ENCODE measurements at places on chromosomes 12 and 14. TPM values are rescaled to one million over a fixed set of nuclear protein-coding genes. Genes with fewer than 3 reads are reported as not detected.

The TSPAN8 gene
- total RNA-seq, result 15.3 TPM

The KLRC2 gene
- not detected for total RNA-seq

DNA sequence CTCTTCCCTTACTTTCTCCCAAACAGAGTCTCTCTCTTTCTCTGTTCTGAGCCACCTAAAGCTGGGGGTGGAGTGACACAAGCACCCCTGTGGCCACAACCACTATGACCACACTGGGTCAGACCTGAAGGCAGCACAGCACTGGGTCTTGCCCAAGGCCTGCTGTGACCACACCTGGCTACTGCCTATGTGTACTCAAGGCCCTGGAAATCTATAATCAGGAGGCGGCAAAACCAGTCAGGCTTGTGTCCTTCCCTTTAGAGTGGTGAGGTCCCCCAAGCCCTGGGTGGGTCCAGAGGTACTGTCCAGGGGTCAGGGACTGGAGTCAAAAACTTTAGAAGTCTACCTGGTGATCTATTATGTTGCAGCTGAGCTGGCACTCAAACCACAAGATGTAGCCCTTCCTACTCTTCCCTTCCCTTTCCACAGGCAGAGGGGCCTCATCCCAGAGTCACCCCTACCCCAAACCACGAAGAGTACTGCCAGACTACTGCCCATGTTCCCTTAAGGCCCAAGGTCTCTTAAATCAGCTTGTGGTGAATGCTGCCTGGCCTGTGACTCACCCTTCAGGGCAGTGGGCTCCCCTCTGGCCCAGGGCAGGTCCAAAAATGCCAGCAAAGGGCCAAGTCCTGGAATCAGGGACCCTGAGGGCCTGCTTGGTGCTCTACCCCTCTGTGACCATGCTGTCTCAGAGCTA, 179.8 kb upstream of the DYRK2 start:
- no peak for DNase-seq

DNA sequence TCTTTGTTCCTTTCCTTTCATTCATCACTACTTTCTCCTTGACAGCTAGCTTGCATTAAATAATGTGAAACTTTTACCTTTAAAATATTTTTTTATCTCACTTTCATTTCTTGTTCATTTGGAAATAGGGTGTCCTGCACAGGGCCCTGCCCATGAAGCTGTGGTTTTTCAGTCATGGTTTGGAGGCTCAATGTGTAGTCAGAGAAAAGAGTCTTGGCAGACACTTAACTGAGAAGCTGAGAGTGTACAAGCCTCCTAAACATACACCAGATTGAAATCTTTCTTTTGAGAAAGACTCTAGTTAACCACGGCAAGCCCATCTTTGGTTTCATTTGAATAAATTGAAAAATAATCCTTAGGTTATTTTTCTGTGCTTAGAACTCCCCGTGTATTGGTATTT, 74.2 kb downstream of the KICS2 start:
- DNase-seq, result no peak

The CLEC2A gene
- not detected for total RNA-seq

DNA sequence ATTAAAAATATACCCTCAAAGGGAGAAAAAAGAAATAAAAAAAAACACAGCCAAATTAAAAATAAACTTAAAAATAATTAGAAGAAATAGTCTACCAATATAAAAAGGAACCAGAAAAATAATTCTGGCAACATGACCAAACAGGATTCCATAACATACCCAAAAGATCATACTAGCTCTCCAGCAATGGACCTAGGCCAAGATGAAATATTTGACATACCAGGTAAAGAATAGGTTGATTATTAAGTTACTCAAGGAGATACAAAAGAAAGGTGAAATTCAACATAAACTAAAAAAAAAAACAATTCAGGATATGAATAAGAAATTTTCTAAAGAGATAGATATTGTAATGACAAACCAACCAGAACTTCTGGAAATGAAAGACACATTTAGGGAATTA, 121.3 kb upstream of the SCAF11 start:
- DNase-seq, result no peak

GRCh38 chr14:50531595-50532501, 521 bp downstream of the MAP4K5 start:
- peak; percentile 74 for DNase-seq

The PIK3C2G gene
- 0.59 TPM for total RNA-seq

The KRT7 gene
- 257 TPM for total RNA-seq

The ADAM21 gene
- total RNA-seq, result 0.24 TPM

GRCh38 chr14:99125616-99126431, 146.2 kb downstream of the BCL11B start:
- DNase-seq, result no peak

- no peak for DNase-seq
Measured at GRCh38 chr12:72499244-72499643, 227.1 kb downstream of the TRHDE start.

DNA sequence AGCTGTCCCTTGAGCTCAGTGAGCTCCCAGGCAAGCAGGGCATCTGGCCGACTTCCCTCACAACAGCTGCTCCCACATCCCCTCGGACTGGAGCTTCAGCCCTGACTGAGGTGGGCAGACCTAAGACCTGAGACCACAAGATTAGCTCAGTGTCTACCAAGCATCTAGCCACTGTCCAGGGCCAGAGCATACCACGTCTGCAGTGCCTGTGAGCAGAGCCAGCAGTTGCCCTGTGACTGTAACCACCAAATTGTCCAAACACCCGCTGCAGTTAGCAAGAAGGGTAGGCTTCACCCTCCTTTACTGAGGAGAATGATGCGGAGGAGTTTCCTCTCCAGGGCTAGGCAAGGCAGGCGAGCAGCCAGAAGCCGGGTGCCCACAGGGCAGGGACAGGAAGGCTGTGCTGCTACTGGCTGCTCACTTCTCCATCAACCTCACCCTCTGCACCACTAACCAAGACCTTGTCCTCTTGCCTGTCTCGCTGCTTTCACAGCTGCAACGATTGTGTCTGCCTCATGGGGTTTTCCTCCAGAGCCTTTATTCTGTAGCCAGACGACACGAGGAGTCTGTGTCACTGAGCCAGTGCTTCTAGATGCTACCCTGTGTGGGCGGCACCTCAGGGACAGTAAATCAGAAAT, 53.9 kb downstream of the ANAPC7 start:
- no peak for DNase-seq

GRCh38 chr14:95274279-95274678, 45.4 kb downstream of the CLMN start:
- no peak for DNase-seq

DNA sequence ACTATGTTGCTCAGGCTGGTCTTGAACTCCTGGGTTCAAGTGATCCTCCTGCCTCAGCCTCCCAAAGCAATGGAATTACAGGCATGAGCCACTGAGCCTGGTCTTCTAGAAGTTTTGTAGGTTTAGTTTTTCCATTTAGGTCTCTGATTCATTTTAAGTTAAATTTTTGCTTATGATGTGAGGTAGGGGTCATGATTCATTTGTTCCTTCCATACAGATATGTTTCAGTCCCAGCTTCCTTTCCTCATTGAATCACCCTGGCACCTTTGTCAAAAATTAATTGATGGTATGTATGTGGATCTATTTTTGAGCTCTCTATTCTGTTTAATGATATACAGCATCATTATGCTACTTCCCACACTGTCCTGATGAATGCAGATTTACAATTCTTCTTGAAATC, 25.6 kb upstream of the CABP1 start:
- DNase-seq, result no peak

GRCh38 chr14:68399971-68400370, 392.9 kb downstream of the ZFP36L1 start:
- no peak for DNase-seq

The SIX6 gene
- not detected for total RNA-seq

DNA sequence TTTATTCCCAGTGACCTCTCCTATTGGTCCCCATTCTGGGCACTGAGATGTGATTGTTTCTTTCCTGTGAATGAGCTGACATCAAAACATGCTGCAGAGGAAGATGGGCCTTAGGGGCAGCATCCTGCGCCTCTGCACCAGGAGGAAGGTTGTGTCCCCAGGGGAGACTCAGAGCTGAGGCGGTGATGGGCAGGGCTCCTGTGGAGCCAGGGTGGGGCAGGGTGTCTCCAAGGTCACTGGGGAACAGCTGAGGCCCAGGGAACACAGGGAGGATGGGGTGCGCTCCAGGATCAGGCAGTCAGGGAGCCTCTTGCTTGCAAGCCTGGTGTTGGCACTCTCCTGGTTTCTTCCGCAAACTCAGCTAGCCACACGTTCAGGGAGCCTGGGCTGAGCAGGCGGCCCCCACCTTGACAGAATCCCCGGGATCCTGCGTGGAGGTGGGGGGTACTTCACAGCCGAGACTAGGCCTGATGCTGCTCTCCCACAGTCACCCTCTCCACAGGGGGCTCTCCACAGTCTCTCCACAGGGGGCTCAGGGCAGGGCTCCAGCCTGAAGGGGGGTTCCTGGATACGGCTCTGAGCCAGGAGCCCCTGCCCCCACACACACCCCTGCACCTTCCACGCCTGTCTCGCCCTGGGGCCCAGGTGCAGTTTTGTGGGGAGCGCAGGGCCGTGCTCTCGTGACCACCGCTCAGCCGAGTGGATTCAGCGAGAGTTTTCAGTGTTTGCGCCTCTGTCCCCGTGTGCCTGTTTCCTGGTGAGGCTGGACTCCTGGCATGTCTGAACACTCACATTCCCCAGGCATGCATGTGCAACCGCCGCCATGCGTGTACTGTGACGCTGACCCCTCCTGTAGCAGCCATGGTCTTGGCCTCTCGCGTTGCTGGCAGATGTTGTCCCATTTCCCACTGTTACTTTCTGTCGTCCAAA, 264.7 kb downstream of the SEC23A start:
- no peak for DNase-seq

DNA sequence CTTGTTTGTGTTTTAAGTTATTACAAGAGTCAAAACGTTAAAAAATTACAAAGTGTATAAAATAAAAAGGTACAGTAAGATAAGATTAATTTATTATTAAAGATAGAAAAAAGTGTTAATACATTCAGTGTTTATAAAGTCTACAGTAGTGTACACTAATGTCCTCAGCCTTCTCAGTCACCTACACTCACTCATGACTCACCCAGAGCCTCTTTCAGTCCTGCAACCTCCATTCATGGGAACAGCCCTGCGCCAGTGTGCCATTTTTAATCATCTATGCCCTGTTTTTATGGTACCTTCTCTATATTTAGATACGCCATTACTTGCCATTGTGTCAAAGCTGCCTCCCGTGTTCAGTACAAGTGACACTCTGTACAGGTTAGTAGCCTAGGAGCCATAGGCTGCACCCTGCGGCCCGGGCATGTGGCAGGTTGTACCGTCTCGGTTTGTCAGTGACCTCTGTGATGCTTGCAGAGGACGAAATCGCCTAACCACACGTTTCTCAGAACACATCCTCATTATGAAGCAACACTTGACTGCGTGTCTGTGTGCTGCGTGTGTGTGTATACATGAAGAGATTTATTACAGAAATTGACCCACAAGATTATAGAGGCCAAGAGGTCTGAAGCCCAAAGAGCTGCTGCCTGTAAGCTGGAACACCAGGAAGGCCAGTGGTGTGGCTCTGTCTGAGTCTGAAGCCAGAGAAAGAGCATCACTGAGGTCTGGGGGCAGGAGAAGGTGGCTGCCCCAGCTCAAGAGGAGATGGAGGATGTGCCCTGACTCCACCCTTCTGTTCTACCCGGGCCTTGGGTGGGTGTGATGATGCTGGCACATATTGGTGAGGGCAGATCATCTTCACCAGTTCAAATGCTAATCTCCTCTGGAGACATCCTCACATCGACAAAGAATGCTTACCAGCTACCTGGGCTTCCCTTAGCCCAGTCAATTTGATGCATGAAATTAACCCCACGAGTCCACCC, 116.6 kb upstream of the C14orf180 start:
- DNase-seq, result no peak

DNA sequence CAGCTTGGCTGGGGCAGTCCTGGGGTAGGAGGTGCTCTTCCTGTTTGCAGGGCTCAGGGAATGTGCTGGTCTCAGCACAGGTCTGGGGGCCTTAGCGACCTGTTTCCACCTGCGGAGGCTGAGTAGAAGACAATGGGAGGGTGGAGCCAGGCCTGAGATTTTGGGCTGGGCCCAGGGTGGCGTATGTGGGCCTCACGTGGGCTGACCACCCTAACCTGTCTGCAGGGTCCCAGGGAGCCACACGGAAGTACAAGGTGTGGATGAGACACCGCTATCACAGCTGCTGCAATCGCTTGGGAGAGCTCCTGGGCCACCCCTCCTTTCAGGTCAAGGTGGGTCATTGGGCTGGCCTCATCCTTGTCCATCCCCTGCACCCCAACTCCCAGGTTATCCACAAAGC, 1.1 kb downstream of the NOC4L start:
- DNase-seq, result no peak

DNA sequence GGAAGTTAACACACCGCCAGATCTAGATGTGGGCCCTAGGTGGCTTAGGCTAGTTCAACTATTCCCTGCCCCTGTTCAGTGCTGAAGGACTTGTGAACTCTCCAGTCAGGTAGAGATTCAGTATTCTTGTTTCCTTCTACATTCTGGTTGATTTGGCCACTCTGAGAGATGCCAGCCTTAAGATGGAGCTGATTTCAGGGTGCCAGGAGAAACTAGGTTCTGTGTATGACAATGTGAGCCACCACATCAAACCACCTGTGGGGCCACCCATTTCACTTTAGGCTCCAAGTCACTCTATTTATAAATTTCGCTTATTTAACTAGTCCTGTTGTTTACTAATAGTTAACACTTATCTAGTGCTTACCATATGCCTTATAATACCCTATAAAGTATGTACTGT, 26.0 kb downstream of the FRMD6 start:
- DNase-seq, result no peak

DNA sequence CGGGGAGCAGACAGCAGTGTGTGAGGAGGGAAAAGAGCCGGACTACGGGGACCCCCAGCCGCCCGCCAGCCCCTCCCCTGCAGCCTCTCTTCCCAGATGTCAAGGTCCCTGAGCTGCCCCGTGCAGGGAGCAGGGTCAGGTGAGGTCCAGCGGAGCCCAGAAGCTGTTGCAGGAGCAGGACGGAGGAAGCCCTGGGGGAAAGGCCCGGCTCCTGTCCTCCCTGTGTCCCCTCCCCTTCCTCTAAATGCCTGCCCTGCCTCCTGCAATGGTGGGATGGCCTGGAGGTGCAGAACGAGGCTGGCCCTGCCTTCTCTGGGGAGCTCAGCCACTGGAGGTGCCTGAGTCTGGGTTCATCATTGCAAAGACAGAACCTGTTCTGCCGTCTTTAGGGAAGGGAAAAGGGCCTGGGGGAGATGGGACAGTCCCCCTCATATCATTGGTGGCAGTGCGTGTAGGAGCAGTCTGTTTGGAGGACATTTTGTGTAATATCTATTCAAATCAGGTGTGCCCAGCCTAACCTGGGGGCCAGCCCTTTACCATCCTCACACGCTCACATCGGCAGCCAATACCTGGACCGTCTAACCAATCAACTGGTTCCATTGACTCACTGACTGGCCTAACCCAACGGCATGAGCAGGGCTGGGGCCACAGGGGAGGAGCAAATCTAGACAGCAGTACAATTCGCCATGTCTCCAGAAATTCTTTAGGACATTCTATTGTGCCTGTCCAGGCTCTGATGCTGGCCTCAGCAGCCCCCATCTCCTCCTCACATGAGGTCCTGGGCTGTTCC, 364.1 kb upstream of the SFSWAP start:
- DNase-seq, result no peak

GRCh38 chr12:3520711-3521110, 29.7 kb downstream of the PRMT8 start:
- no peak for DNase-seq

The PIANP gene
- total RNA-seq, result 0.18 TPM

The STYX gene
- total RNA-seq, result 11.4 TPM

- DNase-seq, result no peak
Measured at GRCh38 chr14:89078021-89078795, 253.8 kb downstream of the TTC8 start.

- peak; percentile 24 for DNase-seq
Measured at GRCh38 chr14:104264495-104265265, 126.3 kb downstream of the KIF26A start.

The LTB4R2 gene
- total RNA-seq, result 5.9 TPM

The RNASE7 gene
- total RNA-seq, result not detected

Data from lower lobe of right lung (tissue), 2 donors.